ENCODE measurements at places on chromosomes 11 and 22.
A peak's percentile ranks its signal among the peaks of the same experiment; 100 is the strongest.

- no peak for DNase-seq
Observed at GRCh38 chr11:70729949-70730348, 331.6 kb downstream of the CTTN start.

DNA sequence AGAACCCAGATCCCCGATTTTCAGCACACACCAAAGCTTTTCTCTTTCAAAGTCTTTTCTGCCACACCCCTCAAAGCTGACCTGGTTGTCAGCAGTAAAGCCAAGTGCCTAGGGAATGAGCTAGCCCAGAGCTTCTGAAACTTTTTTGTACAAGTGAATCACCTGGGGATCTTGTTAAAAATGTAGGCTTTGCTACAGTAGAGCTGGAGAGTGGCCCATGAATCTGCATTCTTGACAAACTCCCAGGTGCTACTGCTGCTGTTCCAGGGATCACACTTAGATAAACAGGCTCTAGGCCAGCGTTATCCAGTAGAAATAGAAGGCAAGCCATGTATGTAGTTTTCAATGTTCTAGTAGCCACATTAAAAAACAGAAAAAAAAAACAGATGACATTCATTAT is 21.8 kb upstream of the NAV2 start:
- DNase-seq: no peak

- no peak for DNase-seq
Observed at GRCh38 chr11:87819151-87819550, 356.1 kb downstream of the RAB38 start.

- DNase-seq: peak; percentile 74
Observed at GRCh38 chr22:33455036-33455435, 396.9 kb upstream of the SYN3 start.

DNA sequence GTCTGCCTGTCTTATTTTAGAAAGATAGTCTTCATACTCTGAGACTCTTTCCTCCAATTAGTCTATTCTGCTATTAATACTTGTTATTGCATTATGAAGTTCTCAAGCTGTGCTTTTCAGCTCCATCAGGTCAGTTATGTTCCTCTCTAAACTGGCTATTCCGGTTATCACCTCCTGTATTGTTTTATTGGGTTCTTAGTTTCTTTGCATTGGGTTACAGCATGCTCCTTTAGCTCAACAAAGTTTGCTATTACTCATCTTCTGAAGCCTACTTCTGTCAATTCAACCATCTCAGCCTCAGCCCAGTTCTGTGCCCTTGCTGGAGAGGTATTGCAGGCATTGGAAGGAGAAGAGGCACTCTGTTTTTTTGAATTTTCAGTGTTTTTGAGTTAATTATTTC is 21.0 kb upstream of the OR5AK2 start:
- DNase-seq: no peak

All from cerebellum (tissue), 4 donors.